Activated T-helper 2 cell treated with anti-CD3 and anti-CD28 coated beads, Interferon-gamma antibody, Interleukin-2, Interleukin-4, amounts not matched to agents 10 μg/mL and 5 μg/mL and 100 μg/mL, durations not matched to agents 14 hours and 24 hours and 36 hours (primary cell): ENCODE measurements at places on chromosomes 5 and 9. TPM values are rescaled to one million over a fixed set of nuclear protein-coding genes. Genes with fewer than 3 reads are reported as not detected.

- no peak overlapping the region for H3K4me3 ChIP-seq
- no peaks in the 10 kb centered on the region for H3K36me3 ChIP-seq
- no peaks in the 10 kb centered on the region for H3K4me1 ChIP-seq
- no peak for DNase-seq
- no peak overlapping the region for H3K27ac ChIP-seq
Observed at GRCh38 chr5:163612358-163613149, 107.1 kb downstream of the MAT2B start.

DNA sequence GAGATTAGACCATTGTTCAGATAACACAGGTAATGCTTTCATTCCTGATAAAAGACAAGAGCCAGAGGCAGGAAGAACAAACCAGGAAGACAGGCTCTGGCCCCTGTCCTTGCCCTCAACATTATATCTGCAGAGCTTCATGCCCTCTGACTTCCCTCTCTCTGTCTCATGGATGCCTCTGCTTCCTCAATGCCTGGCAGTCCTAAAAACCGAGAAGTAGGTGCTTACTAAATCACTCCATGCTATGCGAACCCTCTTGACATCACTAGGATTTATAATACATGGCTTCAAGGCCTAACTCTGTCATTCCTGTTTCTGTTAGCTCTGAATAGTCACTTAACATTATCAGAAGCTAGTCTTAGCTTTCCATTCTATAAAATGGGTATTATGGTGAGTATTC lies 117.8 kb downstream of the TLR4 start:
- H3K4me3 ChIP-seq: no peak overlapping the region
- no peak for DNase-seq
- peaks cover 25% of the 10 kb centered on the region for H3K4me1 ChIP-seq
- no peaks in the 10 kb centered on the region for H3K36me3 ChIP-seq

- H3K36me3 ChIP-seq: no peaks in the 10 kb centered on the region
- no peak overlapping the region for H3K4me3 ChIP-seq
- H3K27me3 ChIP-seq: peaks cover 14% of the 10 kb centered on the region
- no peak for DNase-seq
Observed at GRCh38 chr5:94818904-94819303, 200.4 kb downstream of the SLF1 start.

DNA sequence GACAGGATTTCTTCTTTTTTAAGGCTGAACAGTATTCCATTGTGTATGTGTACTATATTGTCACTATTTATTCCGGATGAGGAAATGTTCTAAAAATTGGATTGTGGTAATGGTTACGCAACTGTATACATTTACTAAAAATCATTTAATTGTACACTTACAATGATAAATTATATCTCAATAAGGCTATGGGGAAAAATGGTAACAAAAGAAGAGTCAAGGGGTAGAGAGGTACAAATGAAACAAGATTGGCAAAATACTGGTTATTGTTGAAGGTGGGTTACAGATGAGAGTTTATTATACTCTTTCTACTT lies 62.3 kb upstream of the TNFAIP8 start:
- no peaks in the 10 kb centered on the region for H3K27me3 ChIP-seq
- DNase-seq: no peak
- H3K27ac ChIP-seq: no peak overlapping the region
- peaks cover 42% of the 10 kb centered on the region for H3K4me1 ChIP-seq
- H3K4me3 ChIP-seq: no peak overlapping the region

GRCh38 chr5:60677850-60678664 lies 21.9 kb downstream of the DEPDC1B start:
- no peak for DNase-seq
- peaks cover 12% of the 10 kb centered on the region for H3K4me1 ChIP-seq
- H3K27me3 ChIP-seq: no peaks in the 10 kb centered on the region
- H3K27ac ChIP-seq: no peak overlapping the region

DNA sequence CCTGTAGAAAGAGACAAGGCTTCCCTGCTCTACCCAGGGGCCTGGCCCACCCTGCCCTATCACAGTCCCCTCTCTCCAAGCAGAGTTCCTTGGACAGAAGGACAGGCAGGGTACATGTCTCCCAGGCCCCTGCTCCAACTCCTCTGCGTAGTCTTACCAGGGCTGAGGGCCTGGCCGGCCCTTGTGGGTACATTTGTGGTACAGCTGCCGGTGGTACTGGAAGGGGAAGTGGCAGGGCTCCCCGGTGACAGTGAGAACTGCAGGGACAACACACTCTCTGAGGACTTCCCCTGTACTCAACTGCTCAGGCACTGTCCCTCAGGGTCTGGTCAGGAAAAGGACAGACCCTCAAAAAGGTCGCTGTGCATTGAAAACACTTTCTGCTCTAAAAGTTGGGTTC lies 3.6 kb downstream of the F12 start:
- H3K36me3 ChIP-seq: no peaks in the 10 kb centered on the region
- H3K4me3 ChIP-seq: no peak overlapping the region
- H3K27ac ChIP-seq: no peak overlapping the region
- peaks cover 24% of the 10 kb centered on the region for H3K4me1 ChIP-seq

DNA sequence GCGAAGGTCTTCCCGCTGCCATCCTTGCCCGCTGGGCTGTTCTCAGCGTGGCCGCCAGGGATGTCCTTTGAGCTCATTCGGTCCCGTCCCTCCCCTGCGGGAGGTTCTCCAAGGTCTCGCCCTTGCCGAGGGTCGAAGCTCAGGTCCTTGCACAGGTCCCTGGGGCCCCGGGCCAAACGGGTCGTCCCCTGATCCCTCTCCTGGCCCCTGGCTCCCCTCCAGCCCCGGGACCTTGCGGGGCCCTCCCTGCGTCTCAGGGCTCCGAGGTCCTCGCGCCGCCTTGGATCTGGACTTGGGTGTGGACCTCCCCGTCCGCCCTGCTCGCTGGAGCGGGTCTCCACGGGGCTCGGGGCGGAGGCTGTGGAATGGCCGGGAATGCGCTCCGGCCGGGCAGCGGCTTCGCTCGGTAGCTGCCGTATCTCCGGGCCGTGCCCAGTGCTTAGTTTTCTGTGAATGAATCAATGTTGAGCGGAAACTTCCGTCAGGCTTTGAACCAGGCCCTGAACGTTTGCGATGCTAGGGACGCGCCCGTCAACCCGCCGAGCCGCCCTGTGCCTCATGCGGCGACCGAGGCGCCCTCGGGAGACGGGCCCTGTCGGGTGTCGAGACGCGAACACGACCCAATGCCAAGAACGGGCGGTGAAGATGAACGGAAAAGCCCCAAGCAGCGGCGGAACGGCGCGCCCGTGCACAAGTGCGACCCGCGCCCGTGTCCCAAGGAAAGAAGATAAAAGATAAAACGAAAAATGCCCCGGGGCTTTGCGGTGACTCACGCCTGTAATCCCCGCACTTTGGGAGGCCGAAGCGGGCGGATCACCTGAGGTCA lies 780 bp downstream of the RNU6ATAC start:
- peaks cover 9% of the 10 kb centered on the region for H3K36me3 ChIP-seq
- peak; percentile 62 for DNase-seq
- H3K27ac ChIP-seq: no peak overlapping the region
- no peaks in the 10 kb centered on the region for H3K27me3 ChIP-seq
- H3K4me1 ChIP-seq: peaks cover 9% of the 10 kb centered on the region

DNA sequence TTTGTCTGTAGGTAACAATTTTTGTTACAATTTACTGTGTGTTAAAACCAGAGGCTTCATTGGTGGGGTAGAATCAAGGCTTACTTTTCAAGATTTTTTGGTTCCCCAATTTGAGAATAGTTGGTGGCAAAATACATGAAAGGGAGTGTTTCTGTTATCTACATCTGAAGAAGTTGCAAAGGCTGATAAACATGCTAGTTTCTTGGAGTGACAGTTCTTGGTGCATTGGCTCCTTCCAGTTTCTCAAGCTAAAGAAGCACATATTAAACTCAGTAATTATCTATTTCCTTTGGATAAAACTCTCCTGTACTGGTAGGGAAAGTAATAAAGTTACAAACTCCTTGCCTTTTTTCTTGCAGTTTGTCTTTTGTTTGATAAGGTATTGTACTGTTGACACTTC lies 5.9 kb downstream of the MACIR start:
- H3K27ac ChIP-seq: no peak overlapping the region
- H3K4me3 ChIP-seq: no peak overlapping the region
- DNase-seq: no peak
- H3K36me3 ChIP-seq: peaks cover 10% of the 10 kb centered on the region

The GFPT2 gene
- total RNA-seq: 0.37 TPM in 1 of 2 replicates, not detected in the other

The PCSK5 gene
- 1.5 TPM in 2 replicates for total RNA-seq

The TMEM174 gene
- total RNA-seq: not detected in 2 replicates
